CD8-positive, alpha-beta T cell (primary cell): ENCODE measurements at places on chromosomes 6 and 20. TPM values are rescaled to one million over a fixed set of nuclear protein-coding genes. Genes with fewer than 3 reads are reported as not detected.

DNA sequence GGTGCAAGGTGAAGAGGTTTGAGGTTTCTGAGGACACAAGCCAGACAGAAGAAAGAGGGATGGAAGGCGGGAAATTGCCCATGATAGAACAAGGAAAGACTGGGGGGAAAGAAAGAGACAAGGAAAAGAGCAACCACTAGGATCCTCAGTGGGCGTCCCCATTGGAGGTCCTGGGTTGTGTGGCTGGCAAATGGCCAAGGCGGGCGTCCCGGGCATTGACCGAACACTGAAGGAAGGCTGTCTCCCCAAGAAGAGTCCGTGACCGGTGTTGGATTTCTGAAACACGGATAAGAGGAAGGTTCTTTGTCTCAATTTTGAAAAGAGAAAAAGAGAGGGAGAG, 746.6 kb upstream of the ADGRB3 start:
- no peak for DNase-seq

- no peak for DNase-seq
Observed at GRCh38 chr6:87754828-87755227, 52.8 kb upstream of the AKIRIN2 start.

- no peak for DNase-seq
Observed at GRCh38 chr6:5764401-5764955, 242.2 kb downstream of the NRN1 start.

- no peak for DNase-seq
Observed at GRCh38 chr20:34567892-34568865, 9.7 kb downstream of the MAP1LC3A start.

DNA sequence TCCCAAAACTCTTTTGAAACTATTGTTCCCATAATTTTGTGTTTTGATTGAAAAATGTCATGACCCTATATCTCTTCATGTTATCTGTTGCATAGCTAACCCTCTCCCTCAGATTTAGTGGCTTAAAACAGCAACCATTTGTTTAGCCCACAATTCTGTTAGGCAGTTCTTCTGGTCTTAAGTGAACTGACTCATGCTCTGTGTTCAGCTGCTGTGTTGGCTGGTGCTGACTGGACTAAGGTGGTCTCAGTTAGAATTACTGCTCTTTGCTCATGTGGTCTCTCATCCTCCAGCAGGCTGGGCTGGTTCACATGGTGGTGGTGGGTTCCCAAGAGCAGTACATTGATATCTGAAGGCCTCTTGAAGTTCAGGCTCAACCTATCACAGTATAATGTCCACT, 80.8 kb downstream of the KHDC1L start:
- DNase-seq, result no peak

DNA sequence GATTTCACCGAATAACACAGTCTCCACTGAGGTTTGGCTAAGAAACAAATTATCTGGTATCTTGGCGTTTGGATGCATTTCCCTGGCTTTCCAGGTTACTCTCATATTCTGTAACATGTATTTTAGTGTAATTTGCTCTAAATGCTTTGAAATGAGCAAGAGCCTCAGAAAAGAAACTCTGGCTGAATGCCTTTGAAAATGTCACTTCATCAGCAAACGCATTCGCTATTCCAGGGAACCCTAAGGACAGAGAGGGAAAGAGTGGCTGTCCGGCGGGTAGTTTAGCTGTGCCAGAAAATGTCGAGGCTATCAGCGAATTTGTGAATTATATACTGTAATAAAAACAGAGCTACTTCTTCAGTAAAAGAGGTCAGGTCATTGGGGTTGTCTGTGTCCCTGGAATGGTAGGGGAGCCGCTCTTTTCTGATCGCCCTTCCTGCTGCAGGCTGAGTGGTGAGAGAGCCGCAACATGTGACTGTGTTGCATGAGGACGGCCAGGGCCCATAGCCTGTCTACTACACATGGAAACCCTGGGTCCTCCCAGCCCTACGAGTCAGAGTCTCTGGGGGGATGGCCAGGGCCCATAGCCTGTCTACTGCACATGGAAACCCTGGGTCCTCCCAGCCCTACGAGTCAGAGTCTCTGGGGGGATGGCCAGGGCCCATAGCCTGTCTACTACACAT, 57.3 kb downstream of the SMOC2 start:
- DNase-seq, result no peak

GRCh38 chr6:146017672-146018071, 11.2 kb upstream of the GRM1 start:
- no peak for DNase-seq

GRCh38 chr6:138087593-138088325, 19.5 kb downstream of the PERP start:
- DNase-seq, result no peak

- no peak for DNase-seq
Observed at GRCh38 chr6:19849755-19850154, 12.6 kb downstream of the ID4 start.

GRCh38 chr6:145903356-145904102, 60.6 kb downstream of the SHPRH start:
- DNase-seq, result no peak

Gene PRPH2
- total RNA-seq, result not detected

Gene SLC17A2
- not detected for total RNA-seq
